Uterus (tissue), 4 donors: ENCODE measurements at places on chromosomes 16 and 17.

- DNase-seq: no peak
These were observed 29.2 kb upstream of the C16orf78 start for GRCh38 chr16:49344401-49344800.

GRCh38 chr17:9212376-9213302 is 191.3 kb downstream of the NTN1 start:
- DNase-seq: no peak

DNA sequence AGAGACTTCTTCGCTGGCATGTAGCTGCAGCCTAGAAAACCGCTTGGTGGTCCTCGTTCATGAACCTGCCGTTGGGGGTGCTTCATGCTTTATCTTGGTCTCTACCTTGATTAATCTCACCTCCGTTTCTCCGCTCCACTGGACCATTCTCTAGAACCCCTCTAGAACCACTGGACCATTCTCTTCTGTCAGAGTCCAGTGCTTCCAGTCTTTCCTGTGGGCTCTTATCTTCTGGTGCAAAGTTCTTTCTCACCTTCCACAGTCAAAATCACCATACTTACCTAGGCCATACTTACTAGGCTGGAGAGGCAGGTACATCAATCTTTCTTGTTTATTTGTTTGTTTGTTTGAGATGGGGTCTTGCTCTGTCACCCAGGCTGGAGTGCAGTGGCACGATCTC is 71.4 kb downstream of the PITPNC1 start:
- no peak for DNase-seq

GRCh38 chr16:87616556-87616955 is 14.2 kb downstream of the JPH3 start:
- no peak for DNase-seq

DNA sequence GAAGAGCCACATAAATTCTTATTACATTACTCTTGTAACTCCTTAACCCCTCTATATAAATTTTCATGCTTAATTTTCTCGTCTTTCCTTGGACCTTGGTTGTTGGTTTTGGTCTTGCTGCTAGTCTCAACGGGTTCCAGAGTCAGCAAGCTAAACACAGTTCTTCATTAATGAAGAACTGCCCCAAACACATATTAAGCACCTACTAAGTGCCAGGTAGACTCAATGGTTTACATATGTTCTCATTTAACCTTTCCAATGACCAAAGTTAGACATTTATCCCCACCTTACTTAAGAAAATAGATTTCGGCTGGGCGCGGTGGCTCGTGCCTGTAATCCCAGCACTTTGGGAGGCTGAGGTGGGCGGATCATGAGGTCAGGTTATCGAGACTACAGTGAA is 15.0 kb downstream of the SIAH1 start:
- no peak for DNase-seq

DNA sequence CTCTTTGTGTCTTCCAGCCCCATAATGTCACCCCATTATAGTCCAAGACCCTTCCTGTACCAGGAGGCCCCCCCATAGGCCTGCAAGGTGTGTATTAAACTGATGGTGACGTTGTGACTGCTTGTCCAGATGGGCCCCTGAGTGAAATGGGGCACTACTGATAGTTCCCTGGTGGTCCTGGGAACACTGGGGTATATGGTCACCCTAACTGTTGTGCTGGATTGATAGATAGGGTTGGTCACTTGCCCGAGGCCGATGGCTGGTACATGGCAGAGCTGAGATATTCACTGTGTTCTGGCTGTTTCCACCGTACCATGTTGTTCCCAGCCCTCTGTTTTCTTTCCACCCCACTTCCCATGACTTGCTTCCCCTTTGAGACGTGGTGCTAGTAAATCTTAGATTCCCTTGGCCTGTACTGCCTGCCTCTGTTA is 4.3 kb downstream of the CNP start:
- DNase-seq: no peak

DNA sequence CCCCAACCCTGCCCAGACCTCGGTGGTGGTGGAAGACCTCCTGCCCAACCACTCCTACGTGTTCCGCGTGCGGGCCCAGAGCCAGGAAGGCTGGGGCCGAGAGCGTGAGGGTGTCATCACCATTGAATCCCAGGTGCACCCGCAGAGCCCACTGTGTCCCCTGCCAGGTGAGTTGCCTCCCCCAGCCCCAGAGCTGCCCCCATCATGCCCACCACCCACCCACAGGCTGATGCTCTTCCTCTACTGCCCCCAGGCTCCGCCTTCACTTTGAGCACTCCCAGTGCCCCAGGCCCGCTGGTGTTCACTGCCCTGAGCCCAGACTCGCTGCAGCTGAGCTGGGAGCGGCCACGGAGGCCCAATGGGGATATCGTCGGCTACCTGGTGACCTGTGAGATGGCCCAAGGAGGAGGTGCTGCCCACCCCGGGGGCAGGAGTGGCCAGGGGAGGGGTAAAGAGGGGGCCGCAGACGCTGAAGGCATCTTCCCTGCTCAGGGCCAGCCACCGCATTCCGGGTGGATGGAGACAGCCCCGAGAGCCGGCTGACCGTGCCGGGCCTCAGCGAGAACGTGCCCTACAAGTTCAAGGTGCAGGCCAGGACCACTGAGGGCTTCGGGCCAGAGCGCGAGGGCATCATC is 8.4 kb downstream of the GALK1 start:
- DNase-seq: no peak

DNA sequence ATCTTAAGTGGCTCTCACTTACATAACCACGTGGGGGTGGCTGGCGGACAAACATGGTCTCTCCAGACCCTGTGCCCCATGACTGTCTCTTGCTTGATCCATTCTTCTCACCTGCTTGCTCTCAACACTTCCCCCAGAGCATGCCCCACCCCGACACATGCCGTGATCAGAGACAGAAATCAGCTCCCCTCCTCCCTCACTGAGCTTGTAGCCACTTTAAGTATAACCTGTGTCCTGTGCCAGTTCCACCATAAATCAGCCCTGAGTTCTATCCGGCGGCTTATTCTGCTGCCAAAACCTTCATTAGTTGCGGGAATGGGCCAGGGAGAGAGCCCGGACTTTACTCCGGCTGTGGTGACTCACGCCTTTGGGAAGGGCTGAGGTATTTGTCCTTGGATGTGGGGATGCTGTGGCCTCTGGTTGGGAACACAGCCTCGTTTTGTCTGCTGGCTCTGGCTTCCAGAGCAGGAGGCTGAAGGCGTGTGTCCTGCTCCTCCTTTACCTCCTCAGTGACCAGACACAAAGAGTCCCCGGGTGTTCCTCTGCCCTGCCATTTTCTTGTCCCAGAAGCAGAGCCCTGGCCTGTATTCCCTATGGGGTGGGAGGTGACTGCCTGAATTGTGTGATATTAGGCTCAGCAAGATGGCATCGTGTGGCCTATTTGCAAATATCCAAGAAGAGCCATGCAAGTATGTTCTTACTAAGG is 21.1 kb downstream of the ANKRD40 start:
- peak; percentile 88 for DNase-seq

- DNase-seq: no peak
These were observed 45.5 kb upstream of the RBBP6 start for GRCh38 chr16:24493821-24494220.

- DNase-seq: peak; percentile 53
These were observed 4.9 kb downstream of the MAP3K14 start for GRCh38 chr17:45311760-45312476.

- DNase-seq: no peak
These were observed 14.0 kb downstream of the PRSS54 start for GRCh38 chr16:58280846-58281301.

DNA sequence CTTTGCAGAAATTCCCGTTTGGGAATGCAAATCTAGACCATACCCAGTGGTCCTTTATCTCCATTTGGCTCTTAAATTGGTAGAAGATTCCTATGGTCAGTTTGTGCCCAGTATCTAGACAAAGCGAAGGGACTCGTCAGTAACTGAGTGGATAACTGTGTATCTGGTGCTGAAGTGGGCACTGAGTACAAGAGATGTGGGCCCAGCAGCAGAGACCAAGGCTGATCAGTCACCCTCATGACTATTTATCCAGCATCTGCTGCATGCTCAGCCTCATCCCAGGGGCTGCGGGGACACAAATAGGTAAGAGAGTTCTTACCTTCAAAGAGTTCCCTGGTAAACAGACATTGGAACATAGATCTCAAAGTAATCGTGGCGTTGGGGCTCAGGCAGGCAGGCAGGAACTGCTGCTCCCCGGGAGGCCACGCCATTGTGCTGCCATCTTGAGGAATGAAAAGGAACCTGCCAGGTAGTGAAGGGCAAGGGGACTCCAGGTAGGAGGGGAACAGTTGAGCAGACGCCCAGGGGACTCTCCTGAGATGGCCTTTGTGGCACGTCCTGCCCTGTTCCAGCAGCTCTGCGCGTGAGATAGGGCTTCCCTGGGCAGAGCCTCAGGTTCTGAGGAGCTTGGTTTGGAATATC is 10.3 kb downstream of the NT5M start:
- no peak for DNase-seq

GRCh38 chr16:727291-727977 is 528 bp downstream of the HAGHL start:
- no peak for DNase-seq

- peak; percentile 76 for DNase-seq
These were observed 504 bp downstream of the SRSF1 start for GRCh38 chr17:58006560-58006923.

- DNase-seq: no peak
These were observed 5.1 kb downstream of the CLEC16A start for GRCh38 chr16:10949424-10949970.

GRCh38 chr16:78605548-78606101 is 506.2 kb downstream of the WWOX start:
- DNase-seq: no peak

DNA sequence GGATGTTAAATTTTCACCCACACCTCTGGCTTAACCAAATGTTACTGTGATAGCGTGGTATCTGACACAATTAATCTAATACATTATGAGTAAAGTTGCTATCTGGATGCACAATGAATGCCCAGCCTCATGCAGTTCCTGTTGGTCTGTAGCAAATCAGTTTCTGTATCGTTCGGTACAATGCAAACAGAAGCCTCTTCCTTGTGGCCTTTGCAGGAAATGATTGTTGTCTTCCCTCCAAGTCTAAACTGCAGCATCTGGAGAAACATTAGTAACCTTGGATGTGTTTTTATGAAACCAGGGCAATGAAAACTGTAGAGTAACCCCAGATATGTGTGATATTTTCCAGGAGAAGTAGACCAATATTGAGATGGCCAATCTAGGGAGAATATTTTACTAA is 46.8 kb downstream of the CYB561 start:
- DNase-seq: no peak

DNA sequence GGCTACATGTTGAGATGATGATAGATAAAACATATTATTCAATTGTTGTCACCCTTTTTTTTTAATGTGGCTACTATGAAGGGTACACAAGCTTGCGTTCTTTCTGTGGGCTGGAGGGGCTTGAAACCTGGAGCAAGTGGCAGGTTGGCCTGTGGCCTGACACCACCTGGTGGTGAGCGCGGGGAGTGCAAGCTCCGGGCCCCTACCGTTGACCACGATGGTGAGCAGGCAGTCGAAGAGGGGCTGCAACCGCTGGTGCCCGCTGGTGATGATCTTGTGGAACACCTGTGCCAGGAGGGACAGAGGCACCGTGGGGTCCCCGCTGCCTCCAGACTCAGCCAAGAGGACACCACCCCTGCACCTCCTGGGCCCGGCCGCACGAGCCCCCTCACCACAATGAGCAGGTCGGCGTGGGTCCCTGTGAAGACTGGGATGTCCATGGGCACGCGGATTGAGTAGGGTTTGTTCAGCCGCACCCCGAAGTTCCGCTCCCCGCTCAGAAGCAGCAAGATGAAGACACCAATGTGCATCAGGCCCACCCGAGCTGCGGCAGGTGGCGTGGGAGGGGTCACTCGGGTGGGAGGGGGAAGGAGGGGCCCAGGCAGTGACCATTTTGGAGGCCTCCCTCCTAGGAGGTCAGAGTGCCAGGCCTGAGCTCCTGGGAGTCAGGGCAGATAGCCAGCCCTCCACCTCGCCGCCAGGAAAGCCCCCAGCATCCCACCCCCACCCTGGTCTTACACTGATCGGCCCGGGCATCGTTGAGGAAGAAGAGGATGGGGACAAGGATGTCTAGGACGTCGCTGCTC is 14.4 kb downstream of the HID1 start:
- peak; percentile 74 for DNase-seq

DNA sequence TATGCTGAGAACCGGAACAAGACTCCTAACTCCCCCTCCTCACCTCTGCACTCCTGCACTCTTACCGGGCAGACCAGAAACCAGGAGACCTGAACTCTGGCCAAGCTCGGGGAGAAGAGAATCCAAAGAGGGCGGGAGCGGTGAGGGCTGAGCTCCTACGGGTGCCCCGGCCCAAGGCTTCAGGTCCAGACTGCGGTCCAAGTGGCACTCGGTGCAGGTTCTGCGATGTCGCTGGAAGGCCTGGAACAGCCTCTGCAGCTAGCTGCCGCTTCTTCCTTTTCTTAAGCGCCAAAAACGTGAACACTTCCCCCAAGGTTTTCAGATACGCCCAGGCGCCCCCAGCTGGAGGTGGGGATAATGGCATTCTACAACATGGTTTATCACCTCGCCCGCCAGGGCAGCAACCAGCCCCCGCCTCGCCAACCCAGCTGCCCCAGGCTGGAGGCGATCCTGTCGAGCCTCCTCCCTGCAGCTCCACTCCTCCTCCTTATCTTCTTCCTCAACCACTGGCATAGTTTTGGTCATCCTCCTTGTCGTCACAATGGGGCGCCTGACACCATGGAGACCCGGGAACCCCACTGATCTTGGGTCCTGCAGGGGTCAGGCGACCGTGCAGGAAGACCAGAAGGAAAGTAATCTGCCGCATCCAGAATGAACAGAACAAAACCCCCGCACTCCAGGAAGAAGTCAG is 1735.9 kb downstream of the TP53TG3F start:
- DNase-seq: no peak

- no peak for DNase-seq
These were observed 1.1 kb downstream of the KDM8 start for GRCh38 chr16:27204312-27204915.

DNA sequence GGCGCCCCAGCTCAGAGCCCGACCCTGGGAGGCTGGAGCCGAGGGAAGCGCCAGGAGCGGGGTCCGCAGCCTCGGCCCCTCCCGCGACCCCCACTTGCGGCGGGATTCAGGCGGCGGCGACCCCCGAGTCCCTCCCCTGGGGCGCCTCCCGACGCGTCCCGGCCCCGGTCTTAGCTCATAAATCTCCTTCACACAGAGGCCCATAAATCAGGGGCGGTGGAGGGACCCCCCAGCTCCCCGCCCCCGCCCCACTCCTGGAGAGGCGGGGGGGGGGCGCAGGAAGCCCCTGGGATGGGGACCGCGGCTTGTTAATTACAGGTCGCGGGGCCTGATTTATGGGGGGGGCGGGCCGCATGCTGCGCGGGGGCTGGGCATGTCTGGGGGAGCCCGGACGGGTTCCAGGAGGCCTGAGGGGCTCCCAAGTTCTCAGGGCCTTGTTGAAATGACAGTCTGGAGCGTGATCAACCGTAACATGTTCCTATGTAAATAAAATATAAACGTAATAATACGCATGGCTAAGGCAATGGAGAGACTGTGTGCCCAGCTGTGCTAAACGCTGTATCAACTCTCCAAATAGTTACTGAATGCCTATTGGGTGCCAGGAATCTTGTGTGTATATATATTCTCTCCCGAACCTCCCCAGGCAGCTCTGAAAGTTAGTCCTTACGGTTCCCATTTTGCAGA is 10.0 kb upstream of the BHLHA9 start:
- DNase-seq: no peak

GRCh38 chr16:21186326-21186691 is 25.1 kb downstream of the ZP2 start:
- DNase-seq: no peak

- DNase-seq: peak; percentile 55
These were observed 150.7 kb downstream of the SOCS1 start for GRCh38 chr16:11105038-11105903.

GRCh38 chr16:79845033-79845733 is 244.6 kb upstream of the MAF start:
- no peak for DNase-seq
